ENCODE measurements at places on chromosomes 4 and X.

DNA sequence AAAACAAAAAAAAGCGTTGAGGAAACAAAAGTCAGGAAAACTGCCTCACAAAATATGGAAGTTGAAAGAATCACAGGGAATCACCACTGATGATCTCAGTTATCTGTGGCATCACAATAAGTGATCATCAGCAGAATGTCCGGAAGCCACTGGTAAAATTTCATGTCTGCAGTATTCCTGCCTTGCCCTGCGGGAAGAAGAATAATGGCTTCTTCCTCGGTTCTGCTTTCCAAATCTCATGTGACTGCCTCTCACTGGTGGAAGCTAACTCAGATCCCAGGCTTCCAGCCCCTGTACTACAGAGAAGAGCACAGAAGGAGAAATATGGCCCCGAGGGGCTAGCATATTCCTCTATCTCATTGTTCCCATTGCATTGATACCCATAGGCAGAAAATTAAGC, 12.7 kb upstream of the ZNF330 start:
- DNase-seq: no peak

DNA sequence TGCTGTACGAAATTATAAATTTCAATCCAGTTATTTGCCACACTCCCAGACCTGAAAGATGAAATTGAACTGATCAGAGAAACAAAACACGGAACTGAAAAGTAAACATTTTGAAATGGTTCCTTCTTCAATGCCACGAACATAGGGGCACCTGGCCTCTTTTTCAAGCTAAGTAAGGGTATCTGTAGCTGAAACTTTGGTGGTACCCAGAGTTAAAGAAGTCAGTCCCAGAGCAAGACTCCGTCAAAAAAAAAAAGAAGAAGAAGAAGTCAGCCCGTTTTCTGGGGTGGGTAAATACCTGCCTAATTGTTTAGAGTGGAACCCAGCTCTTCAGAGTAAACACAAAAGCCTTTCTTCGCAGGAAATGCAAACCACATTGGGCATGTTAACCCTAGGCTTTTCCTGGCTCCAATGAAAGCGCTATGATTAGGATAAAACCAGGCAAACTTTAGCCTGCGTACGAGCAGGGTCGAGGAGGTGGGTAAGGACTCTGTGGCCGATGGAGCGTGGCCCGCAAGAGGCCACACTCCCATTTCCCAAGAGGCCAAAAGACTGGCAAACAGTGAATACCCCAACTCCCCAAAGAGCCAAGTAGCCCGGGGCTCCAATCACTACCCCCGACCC, 1.3 kb downstream of the ANTXR2 start:
- DNase-seq: no peak

DNA sequence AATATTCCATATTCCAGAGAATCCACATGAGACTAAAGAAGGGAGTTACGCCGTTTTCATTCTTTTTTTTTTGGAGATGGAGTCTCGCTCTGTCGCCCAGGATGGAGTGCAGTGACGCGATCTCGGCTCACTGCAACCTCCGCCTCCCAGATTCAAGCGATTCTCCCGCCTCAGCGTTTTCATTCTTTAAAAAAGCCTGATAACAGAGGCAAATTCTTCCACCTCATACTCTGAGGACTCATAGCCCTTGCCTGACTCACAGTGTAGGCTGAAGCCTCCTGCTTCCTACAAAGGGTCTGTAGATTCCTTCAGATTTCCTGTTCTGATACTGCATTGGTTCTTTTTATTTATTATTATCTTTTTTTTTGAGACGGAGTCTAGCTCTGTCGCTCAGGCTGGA, 210.5 kb downstream of the SH3BGRL start:
- no peak for DNase-seq

DNA sequence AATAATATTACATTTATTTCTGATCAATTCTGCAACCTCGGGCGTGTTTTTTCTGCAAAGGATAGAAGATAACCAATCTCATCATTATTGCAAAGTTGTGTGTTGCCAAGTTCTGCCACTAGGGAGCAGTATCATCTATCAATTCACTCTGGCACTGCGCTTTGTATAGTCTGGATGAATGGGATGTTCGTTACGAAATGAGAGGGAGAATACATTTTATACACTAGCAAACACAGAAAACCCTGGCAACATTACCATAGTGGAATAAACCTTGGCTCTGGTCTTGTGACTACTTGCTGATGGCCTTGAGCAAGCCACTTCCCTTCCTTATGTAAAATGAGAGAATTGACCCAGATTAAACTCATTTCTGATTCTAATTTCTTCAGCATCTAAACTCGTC, 97.5 kb upstream of the ZNF518B start:
- DNase-seq: peak; percentile 38

GRCh38 chr4:169931964-169932363, 94.2 kb downstream of the MFAP3L start:
- no peak for DNase-seq

GRCh38 chrX:50967736-50968135, 57.2 kb downstream of the BMP15 start:
- DNase-seq: no peak

DNA sequence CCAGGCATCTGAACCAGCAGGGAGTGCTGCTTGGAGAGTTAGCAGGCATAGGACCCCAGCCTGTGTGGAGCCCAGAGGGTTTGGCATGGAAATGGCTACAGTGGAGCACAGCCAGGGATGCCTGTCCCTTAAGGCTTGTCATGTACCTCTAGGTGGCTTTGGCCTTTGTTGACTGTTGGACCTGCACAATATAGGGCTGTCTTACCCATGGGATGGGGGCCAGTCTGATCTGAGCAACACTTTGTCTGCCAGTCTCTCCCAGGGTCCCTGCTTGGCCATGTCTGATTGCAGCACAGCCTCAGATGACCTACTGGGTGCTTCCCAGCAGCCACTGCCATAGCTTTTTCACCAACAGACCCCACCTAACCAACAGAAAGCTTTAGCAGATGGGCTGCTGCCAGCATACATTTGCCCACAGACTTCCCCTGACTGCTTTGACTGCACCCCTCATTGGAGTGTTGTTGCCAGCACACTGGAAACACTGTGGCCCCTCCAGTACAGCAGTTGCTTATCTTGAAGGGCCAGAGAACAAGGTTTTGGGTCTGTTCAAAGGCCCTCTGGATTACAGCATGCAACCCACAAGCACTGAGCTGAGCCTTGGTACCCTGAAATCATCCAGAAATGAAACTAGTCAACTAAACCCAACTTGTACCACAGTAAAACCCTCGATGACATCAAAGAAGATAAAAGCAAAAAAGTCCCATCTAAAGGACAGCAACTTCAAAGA, 22.1 kb downstream of the ANAPC10 start:
- no peak for DNase-seq

- DNase-seq: no peak
These were observed 504.3 kb downstream of the FAM133A start for GRCh38 chrX:94178145-94178788.

DNA sequence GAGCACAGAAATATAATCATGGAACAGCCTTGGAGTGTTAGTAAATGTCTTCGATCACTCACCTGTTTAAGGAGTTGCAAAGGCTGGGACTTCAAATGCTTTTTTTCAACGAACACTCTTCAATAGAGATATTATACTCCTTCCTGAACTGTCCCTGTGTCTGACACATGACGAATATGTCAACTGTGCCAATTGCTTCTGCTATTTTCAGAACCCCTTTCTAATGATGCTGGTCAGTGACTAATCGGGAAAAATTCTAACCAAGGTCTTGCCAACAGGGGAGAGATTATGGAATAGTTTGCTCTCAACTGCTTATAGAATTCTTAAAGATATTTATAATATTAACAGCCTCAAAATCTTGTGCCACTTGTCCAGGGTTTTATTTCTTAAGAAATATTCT, 8.5 kb upstream of the KLHL34 start:
- DNase-seq: no peak

Data from HepG2 (cell line).